Thymus (tissue), 14 donors: ENCODE measurements at places on chromosomes 5 and 9. TPM values are rescaled to one million over a fixed set of nuclear protein-coding genes. Genes with fewer than 3 reads are reported as not detected.

The PCAT7 gene
- under 0.01 TPM for total RNA-seq

The CDKN2B gene
- total RNA-seq = 0.80 TPM

The ASS1 gene
- 9.1 TPM for total RNA-seq

The FRRS1L gene
- 0.09 TPM for total RNA-seq

The TXNDC8 gene
- not detected for total RNA-seq

GRCh38 chr9:127390248-127390545, 6.8 kb upstream of the SLC2A8 start:
- no peak overlapping the region for H3K4me3 ChIP-seq
- H3K27me3 ChIP-seq = peaks cover 80% of the 10 kb centered on the region
- DNase-seq = no peak
- no peaks in the 10 kb centered on the region for H3K36me3 ChIP-seq

GRCh38 chr5:177529247-177530203, 12.8 kb upstream of the DDX41 start:
- no peak overlapping the region for H3K4me3 ChIP-seq
- DNase-seq = no peak
- no peaks in the 10 kb centered on the region for H3K4me1 ChIP-seq
- no peaks in the 10 kb centered on the region for H3K27me3 ChIP-seq
- H3K36me3 ChIP-seq = peaks cover 90% of the 10 kb centered on the region
- no peak overlapping the region for H3K27ac ChIP-seq

- no peak for DNase-seq
- no peaks in the 10 kb centered on the region for H3K36me3 ChIP-seq
- H3K27me3 ChIP-seq = no peaks in the 10 kb centered on the region
- no peak overlapping the region for H3K4me3 ChIP-seq
- H3K27ac ChIP-seq = no peak overlapping the region
Measured at GRCh38 chr9:126546036-126546435, 67.7 kb upstream of the LMX1B start.

- no peak overlapping the region for H3K27ac ChIP-seq
- H3K27me3 ChIP-seq = no peaks in the 10 kb centered on the region
- no peak for DNase-seq
- no peaks in the 10 kb centered on the region for H3K36me3 ChIP-seq
- H3K4me1 ChIP-seq = no peaks in the 10 kb centered on the region
Measured at GRCh38 chr9:107049046-107049802, 186.3 kb downstream of the ZNF462 start.

DNA sequence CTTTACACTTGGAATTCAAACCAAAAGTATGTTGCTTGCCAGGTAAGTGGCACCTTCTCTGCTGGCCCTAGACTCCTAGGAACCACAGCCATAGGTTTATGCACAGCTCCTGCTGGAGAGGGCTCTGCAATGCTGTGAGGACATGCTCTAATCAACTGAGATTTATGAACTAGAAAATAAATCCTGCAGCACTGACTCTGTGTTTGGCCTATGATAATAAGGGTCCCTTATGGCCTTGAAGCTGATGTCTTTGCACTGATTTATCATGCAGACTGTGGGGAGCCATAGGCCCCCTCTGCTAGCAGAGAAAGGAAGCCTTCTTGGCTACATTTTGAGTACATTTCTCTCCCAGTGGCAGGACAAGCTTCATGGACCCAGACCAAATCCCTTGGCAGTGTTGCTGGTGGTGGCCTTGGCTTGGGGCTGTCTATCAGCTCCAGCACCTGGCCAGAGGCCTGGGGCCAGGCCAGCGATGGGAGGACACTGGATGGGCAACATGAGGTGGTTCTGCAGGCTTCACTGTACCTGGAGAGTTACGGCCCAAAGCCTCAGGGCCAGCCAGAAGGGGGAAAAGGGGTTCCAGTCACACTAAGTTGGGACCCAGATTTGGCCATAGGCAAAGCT, 178.0 kb downstream of the SEMA6A start:
- no peak for DNase-seq
- H3K4me3 ChIP-seq = no peak overlapping the region
- H3K36me3 ChIP-seq = no peaks in the 10 kb centered on the region
- H3K27me3 ChIP-seq = no peaks in the 10 kb centered on the region
- H3K27ac ChIP-seq = no peak overlapping the region

GRCh38 chr5:157865781-157866180, 6.8 kb upstream of the CLINT1 start:
- H3K36me3 ChIP-seq = no peaks in the 10 kb centered on the region
- no peaks in the 10 kb centered on the region for H3K27me3 ChIP-seq
- peaks cover 31% of the 10 kb centered on the region for H3K4me1 ChIP-seq
- H3K27ac ChIP-seq = no peak overlapping the region
- no peak for DNase-seq
- H3K4me3 ChIP-seq = no peak overlapping the region

DNA sequence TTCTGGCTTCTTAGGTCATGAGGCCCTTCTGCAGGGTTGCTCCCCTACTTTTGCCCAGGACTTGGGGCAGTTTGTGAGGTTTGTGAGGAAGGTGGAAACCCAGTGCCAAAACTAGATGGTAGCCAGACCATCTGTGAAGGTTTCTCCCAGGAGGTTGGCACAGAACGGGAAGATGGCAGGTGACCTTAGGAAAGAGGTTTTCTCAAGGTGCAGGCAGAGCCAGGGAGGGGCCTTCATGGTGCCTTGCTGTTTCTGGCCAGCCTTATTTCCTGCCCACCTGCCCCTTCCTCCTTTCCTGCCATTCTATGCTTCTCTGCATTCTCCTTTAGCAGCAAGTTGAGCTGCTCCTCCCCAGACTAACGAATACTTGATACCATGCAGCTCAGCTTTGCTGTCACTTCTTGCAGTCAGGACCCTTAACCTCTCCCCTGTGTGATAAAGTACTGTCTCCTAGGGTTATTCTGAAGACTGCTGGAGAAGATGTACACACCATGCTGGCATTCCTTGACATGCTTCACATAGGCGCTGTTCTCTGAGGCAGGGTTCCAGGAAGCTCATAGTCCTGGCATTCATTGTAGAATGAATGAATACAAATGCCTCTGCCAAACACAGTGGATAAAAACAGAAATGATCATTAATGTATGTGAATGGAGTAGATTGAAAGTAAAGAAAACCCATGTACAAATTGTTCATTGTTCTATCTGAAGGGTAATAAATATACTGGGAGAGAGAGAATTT, 154.3 kb downstream of the KDM4C start:
- no peaks in the 10 kb centered on the region for H3K36me3 ChIP-seq
- no peak overlapping the region for H3K4me3 ChIP-seq
- H3K27ac ChIP-seq = no peak overlapping the region
- H3K4me1 ChIP-seq = no peaks in the 10 kb centered on the region
- no peaks in the 10 kb centered on the region for H3K27me3 ChIP-seq

- no peak overlapping the region for H3K4me3 ChIP-seq
- H3K27ac ChIP-seq = no peak overlapping the region
- H3K27me3 ChIP-seq = no peaks in the 10 kb centered on the region
- H3K36me3 ChIP-seq = no peaks in the 10 kb centered on the region
- peaks cover 2% of the 10 kb centered on the region for H3K4me1 ChIP-seq
Measured at GRCh38 chr5:4068171-4068570, 472.5 kb downstream of the IRX1 start.

GRCh38 chr5:74342948-74343682, 297.4 kb downstream of the ENC1 start:
- DNase-seq = no peak
- no peak overlapping the region for H3K4me3 ChIP-seq
- no peak overlapping the region for H3K27ac ChIP-seq
- no peaks in the 10 kb centered on the region for H3K36me3 ChIP-seq
- H3K27me3 ChIP-seq = no peaks in the 10 kb centered on the region

GRCh38 chr5:75574791-75575190, 36.5 kb upstream of the ANKDD1B start:
- no peaks in the 10 kb centered on the region for H3K4me1 ChIP-seq
- no peak overlapping the region for H3K4me3 ChIP-seq
- H3K27ac ChIP-seq = no peak overlapping the region

- no peak overlapping the region for H3K27ac ChIP-seq
- H3K4me3 ChIP-seq = no peak overlapping the region
- no peak for DNase-seq
- H3K36me3 ChIP-seq = no peaks in the 10 kb centered on the region
- no peaks in the 10 kb centered on the region for H3K27me3 ChIP-seq
Measured at GRCh38 chr5:132071338-132071707, 2.3 kb upstream of the CSF2 start.

GRCh38 chr5:55856516-55857246, 5.5 kb downstream of the IL31RA start:
- peaks cover 6% of the 10 kb centered on the region for H3K4me1 ChIP-seq
- H3K27ac ChIP-seq = no peak overlapping the region
- H3K36me3 ChIP-seq = no peaks in the 10 kb centered on the region
- H3K4me3 ChIP-seq = no peak overlapping the region
- H3K27me3 ChIP-seq = no peaks in the 10 kb centered on the region

DNA sequence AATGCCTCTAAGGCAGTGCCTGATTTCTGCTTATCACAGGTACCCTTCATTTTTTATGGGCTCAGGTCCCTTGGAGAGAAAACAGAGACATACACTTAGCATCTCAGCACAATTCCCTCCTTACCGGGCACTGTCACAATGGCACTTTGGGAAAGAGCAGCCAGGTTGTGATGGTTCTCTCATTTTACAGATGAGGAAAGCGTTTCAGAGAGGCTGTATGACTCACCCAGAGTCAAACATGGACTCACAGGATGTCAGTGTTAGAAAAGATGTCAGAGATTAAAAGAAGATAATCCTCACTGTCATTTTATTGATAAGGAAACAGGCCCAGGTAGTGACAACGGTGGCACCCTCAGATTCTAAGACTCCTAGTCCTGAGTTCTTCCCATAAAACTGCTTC, 12.0 kb upstream of the SLC31A2 start:
- H3K4me1 ChIP-seq = no peaks in the 10 kb centered on the region
- no peak for DNase-seq
- H3K27ac ChIP-seq = no peak overlapping the region
- peaks cover 2% of the 10 kb centered on the region for H3K27me3 ChIP-seq
- H3K4me3 ChIP-seq = no peak overlapping the region

- no peaks in the 10 kb centered on the region for H3K27me3 ChIP-seq
- H3K36me3 ChIP-seq = no peaks in the 10 kb centered on the region
- peaks cover under 1% of the 10 kb centered on the region for H3K4me1 ChIP-seq
Measured at GRCh38 chr5:136123236-136123768, 9.3 kb upstream of the SMAD5 start.
